ENCODE measurements at places on chromosomes 4 and X.

DNA sequence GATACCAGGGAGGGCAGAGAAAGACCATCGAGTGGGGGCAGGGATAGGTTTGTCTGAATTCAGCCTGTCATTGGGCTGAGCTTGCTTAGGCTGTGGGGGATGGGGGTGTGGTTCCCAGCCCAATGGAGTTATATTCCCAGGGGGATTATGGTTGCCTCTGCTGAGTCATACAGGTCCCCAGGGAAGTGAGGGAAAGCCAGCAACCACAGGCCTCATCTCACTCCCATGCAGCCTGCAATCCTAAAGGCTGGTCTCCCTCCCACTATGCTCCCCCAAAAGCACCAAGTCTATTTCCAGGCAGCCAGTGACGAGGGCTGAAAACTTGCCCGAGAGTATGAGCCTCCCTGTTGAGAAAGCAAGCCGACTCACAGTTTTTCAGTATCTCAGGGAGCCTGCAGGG is 39.3 kb downstream of the AFM start:
- no peak for DNase-seq

DNA sequence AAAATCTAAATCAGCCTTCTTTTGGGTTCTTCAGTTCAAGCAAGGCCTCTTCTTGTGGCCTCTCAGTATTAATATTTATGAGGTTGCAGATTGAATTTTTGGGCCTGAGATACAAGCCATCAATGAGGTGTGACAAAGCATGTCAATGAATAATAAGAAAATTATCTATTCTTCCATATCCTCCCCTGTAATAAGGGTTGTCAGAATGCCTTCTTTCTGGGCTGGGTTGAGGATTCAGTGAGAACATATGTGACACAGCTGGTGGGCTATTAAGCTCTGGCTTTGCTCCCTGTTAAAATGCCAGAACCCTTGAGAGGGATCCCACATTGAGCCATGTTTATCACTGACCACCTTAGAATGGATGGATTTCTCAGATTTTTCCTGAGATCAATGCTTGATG is 187.2 kb downstream of the AR start:
- no peak for DNase-seq

DNA sequence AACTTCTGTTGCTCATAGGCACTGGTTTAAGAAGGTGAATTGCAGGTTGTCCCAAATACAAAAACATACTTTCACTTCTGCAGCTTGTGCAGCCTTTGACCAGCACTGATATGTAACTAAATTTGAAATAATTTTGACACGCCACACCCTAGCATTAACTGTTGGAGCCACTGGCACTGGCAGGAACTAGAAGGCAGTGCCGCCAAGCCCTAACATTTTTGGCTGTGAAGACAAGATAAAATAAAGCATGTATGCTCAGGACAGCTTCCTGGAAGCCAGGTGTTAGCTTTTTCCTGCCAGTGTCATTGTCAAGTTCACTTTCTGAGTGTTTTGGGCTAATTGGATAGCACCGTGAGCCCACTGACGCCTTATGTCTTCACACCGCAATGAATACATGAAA is 65.3 kb upstream of the FBXW7 start:
- DNase-seq: no peak

- peak; percentile 4 for DNase-seq
These were observed 977 bp downstream of the MAGEE1 start for GRCh38 chrX:76428243-76429130.

- DNase-seq: no peak
These were observed 2.3 kb downstream of the DUSP9 start for GRCh38 chrX:153649178-153649914.

DNA sequence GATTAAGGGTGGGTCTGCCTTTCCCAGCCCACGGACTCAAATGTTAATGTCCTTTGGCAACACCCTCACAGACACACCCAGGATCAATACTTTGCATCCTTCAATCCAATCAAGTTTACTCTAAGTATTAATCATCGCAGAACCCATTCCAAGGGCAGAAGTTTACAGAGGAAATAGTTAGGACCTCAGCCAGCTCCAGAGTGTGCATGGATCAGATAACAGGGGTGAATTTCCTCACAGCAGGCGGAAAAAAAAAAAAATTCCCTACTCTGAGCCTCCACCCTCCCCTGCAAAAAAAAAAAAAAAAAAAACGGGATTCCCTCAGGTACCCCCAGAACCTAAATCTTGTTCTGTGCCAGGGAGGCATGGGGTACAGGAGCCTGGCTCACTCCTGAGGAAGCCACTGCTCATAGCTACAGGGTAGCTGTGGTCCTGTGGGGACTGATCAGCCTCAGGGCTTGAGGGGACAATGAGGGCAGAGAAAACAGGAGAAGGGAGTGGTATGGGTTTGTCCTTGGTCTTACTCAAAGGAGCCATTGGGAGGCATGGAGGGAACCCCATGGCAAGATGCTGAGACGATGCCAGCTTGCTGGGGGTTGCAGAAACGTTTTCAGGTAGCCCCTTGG is 113.0 kb downstream of the DHRSX start:
- no peak for DNase-seq

DNA sequence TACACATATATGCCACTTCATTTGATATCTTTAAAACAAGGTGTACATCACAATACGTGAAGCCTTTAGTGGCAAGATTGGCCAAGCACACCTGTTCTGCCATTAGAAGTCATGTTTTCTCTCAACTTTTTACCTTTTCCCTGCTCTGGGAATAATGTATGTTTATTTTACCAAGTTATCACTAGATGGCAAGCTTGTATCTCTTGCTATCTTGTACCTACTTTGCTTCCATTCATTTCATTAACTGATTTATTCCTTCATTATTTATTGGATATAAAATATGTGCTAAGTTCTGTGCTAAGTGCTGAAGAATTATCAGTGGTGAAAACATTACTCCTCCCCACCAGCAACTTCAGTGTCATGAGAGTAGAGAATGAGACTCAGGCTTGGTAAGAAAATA is 245.5 kb downstream of the ANK2 start:
- no peak for DNase-seq

DNA sequence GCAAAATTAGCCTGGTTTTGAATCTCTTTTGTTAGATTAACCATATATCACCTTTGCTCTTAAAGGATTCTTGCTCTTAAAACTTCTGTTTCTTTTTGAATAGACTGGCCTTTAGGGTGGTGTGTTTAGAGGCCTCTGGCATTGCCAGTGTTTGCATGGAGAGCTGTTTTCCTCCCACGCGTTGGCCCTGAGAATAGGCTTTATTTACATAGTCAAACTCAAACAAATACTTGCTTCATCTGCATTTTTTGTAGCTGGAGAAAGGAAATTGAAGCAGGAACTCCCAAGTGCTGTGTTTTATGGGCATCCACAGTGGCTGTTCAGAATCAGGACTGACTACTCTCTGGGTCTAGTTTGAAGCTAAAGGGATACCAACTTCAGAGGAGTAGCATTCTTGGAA is 2.7 kb downstream of the SHROOM2 start:
- no peak for DNase-seq

GRCh38 chr4:139890816-139891215 is 225.2 kb downstream of the MGST2 start:
- DNase-seq: no peak

GRCh38 chr4:154927126-154927680 is 146.1 kb downstream of the RBM46 start:
- no peak for DNase-seq

DNA sequence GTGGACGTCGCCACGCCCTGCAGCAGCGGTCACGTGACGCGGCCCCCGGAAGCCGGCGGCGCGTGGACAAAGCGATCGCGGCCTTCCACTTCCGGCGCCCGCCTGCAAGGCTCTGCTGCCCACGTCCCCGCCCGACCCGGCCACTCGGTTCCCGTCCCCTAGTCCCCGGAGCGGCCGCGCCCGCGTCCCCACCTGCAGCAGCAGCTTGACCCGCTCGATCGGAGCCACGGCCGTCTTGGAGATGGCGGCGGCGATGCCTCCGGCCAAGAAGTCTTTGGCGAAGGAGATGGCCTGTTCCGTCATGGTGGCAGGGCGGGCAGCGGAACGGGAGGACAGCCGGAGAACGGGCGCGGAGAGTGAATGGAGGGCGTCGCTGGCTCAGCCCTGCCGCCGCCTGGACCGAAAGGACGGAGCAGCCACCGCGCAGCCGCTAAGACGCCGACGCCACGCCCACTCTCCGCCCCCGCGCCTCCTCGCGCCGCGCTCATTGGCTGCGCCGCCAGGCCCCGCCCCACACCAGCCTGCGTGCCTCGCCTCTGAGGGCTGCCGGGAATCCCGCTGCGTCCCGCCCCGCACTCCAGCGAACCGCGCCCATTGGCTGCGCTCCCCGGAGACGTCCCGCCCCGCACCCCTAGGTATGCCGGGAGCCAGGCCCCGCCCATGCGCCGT is at the start of gene SLC25A6:
Gene SLC25A6 (minus strand): TSS at position 407 of the 669 bp plus-strand sequence. CDS start 104 bp downstream, at position 303.
- DNase-seq: peak; percentile 99

GRCh38 chrX:100994352-100995281 is 25.1 kb downstream of the ARL13A start:
- DNase-seq: no peak

DNA sequence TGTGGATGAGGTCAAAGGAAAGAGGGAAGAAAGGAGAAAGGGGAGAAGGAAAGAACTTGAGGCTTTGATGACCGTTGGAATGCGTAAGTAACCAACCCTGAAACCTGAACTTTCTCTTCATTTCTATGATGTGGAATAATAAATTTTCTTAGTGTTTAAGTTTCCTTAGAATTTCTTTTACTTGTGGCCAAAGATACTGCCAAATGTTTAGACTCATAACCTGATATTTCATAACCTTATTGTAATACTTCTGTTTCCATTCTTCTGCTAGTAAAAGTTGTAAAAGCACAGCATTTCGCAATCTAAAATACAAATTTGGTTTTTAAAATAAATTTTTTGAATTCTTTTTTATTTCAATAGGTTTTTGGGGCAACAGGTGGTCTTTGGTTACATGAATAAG is 258.5 kb upstream of the GIMD1 start:
- no peak for DNase-seq

- DNase-seq: no peak
These were observed 283.7 kb downstream of the PACRGL start for GRCh38 chr4:20983763-20984575.

DNA sequence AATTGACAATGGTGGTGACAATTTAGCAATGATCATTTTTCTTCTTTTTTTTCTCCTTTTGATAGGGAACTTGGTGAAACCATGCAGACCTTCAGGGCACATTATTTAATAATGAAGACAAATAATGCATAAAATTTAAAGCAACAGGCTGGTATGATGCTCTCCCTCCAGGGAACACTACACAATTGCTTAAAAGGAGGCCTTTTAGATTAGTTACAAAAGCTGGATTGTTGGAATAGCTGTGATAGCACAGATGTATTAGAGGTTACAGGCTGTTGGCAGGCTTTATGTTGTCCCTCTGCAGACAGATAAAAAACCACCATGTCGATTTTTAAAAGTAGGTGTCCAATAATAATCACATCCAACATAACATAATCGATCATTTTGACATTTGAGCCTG is 307.0 kb downstream of the ADGRL3 start:
- no peak for DNase-seq

DNA sequence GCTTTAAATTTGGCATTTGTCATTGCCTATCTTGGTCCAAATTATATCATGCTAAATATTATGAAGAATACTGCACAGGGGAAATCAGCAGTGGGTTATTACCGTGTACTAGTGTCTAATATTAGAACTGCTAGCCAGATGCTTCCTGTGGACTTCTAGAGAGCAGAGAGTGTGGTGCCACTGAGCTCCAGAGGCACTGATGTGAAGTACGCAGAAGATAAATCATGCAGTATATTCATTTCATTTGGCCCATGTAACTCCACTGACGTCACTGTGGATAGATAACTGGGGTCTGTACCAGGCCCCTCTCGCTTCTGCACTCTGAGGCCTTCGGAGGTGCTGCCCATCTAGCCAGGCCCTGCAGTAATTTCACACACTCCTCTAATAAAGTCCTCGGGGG is 80.0 kb downstream of the ALPK1 start:
- DNase-seq: no peak

DNA sequence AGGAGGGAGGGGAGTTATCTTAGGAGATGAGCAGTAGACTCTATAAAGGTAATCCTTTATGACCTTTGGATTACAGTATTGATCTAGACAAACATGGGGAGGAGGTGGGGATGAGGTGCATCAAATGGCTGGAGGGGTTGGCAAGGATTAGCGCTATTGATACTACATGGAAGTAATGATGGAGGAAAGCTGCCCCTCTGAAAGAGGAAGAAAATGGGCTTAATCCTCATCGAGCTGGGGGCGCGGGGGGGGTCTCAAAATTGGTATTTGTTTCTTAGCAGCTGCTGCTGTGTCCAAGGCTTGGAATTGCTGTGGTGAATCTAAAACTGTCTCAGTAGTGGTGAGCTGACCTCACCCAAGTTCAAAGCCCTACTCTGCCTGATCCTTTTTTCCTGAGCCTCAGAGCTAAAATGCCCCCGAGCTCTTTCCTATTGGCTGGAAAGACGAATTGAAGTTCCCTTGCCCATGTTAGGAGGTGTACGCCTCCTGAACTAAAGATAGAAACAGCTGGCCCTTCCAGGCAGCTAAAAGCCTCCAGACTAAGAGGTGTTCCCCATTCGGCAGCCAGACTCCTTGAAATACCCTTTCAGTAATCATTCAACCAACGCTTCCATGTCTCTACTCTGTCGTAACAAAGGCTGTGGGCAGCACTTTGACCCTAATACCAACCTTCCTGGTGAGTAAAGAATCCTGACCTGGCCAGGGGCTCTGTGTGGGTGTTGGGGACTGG is at the start of gene ITGB1BP2:
Gene ITGB1BP2 (plus strand): TSS at position 556 of the 730 bp plus-strand sequence. CDS start 57 bp downstream, at position 613.
- no peak for DNase-seq

- no peak for DNase-seq
These were observed 30.5 kb downstream of the FGFRL1 start for GRCh38 chr4:1041936-1042330.

Measured in stimulated activated CD4-positive, alpha-beta T cell treated with anti-CD3 and anti-CD28 coated beads, TNF-alpha, amount 100 ng/mL, for 1 hour (primary cell).